Right renal cortex interstitium (tissue), 3 donors: ENCODE measurements at places on chromosomes 6 and 20. TPM values are rescaled to one million over a fixed set of nuclear protein-coding genes. Genes with fewer than 3 reads are reported as not detected.

- no peak for DNase-seq
Measured at GRCh38 chr6:109348226-109348625, 34.0 kb downstream of the CD164 start.

- no peak for DNase-seq
Measured at GRCh38 chr20:50041246-50041873, 58.6 kb downstream of the SNAI1 start.

DNA sequence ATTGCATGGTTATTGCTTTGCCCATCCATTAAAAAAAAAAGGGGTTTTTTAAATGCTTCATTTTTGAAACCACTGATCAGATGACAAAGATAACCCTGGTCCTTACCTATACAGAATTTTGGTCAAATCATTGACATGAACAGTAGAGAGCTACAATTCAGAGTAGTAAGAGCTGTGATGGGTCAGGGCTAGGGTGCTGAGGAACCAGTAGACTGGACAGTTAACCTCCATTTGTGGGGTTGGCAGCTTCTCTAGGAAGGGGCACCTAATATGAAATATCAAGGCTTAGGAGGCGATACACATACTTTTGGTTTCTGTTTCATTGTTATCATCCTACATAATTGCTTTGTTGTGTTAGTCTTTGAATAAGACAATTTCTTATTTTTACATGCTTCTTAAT, 55.1 kb downstream of the ORC3 start:
- no peak for DNase-seq

The ZSCAN9 gene
- polyA plus RNA-seq = 30.5 TPM

The SUPT3H gene
- polyA plus RNA-seq = 23.8 TPM
